NCI-H69 (cell line): ENCODE measurements at places on chromosomes 7 and 10.
A peak's percentile ranks its signal among the peaks of the same experiment; 100 is the strongest.

- peak; percentile 47 for DNase-seq
Observed at GRCh38 chr7:25831831-25832411, 320.1 kb upstream of the NFE2L3 start.

DNA sequence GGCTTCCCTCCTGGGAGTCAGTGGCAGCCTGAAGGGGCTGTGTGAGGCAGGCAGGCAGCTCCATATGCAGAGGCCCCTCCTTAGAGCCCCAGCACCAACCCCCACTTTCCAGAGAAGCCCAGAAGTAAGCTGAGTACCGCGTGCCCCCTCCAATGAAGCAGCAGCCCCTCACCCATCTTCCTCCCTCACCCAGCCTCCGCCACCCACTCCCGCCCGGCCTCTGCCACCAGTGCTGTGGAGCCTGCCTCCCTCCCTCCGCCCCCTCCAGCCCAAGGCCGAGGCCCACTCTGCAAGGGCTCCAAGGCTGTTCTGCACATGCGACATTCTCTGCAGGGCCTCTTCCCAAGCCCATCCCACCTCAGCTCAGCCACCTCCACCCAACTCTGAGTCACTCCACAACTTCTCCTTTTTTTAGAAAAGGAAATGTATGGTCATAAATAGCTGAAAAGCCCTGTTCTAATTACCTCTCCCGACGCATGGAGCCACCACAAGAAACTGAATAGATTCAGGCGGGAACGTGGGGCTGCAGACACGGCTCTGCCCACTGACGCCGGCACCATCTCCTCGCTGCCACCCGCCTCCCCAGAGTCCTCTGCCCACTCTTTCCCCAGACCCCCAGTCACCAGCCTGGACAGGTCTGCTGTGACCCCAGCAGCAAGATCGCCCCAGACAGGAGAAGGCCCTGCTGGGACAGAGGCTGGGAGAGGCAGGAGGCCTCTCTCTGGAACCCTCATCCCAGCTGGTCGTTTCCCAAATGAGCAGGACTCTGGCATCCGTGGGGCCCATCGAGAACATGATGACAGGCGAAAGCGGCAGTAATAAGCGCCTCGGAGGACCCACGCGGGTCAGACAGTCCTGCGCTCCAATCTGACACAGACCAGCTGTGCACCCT lies 213.9 kb downstream of the MAD1L1 start:
- DNase-seq: no peak

- DNase-seq: no peak
Observed at GRCh38 chr10:28619455-28619854, 57.9 kb upstream of the BAMBI start.

- DNase-seq: peak; percentile 62
Observed at GRCh38 chr7:133912916-133913697, 214.0 kb upstream of the LRGUK start.

- peak; percentile 32 for DNase-seq
Observed at GRCh38 chr10:17453373-17454091, 863 bp downstream of the ST8SIA6 start.

DNA sequence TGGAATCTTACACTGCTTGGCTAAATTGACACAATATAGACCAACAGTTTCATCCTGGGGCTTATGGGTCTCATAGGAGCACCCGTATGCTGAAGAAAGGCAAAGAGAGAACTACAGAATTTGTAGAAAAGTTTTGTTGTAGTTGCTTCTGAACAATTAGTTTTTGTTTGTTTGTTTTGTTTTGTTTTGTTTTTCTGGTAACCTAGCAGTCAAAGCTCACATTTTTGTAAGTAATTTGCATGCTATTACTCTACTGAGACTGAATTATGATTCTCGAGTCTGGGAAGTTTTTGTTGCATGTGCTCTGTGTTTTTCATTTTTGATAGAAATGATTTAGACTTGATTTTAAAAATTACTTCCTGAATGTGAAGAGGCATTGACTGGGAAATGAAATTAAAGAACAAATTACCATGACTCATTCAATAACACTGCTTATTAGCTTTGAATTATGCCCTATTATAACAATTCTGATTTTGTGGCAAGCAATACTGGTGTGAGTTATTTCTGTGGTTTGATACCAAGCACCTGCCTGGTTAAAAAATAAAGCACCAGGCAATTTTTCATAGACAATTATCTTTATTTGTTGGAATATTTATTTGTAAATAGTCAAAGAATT lies 438 bp downstream of the LSMEM1 start:
- no peak for DNase-seq

DNA sequence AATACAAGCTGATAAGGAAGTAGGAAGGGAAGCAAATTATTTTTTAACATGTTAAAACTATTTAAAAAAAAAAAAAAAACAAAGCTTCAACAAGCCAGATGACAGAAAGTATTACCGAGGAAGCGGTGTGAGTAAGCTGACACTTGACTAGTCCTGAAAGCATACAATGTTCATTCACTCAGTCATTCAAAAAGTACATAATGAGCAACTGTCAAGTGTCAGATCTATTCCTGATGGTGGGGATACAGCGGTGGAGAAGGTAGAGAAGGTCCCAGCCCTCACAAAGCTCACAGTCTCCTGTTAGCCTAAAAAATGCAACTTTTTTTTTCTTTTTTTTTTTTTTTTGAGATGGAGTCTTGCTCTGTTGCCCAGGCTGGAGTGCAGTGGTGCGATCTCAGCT lies 40.0 kb downstream of the RAPGEF5 start:
- DNase-seq: no peak

- no peak for DNase-seq
Observed at GRCh38 chr10:132395704-132396493, 1.1 kb upstream of the PWWP2B start.

DNA sequence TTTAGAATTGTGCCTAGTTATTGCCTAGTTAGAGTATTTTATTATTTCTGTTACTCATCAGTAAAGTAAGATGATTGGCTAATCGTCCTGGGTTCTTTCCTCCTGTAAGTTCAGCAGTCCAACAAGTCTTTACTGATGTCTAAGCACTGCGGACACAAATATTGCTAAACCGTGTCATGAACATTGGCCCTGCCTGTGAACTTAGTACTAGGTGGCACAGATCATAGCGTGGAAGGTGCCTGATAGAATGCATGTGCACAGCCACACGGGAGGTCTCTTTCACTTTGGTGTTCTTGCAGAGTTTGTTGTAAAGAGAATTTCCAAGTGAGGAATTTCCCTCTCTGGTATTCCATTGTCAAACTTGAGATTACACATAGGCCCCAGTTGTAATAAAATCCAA lies 38.0 kb downstream of the RBM33 start:
- DNase-seq: no peak

DNA sequence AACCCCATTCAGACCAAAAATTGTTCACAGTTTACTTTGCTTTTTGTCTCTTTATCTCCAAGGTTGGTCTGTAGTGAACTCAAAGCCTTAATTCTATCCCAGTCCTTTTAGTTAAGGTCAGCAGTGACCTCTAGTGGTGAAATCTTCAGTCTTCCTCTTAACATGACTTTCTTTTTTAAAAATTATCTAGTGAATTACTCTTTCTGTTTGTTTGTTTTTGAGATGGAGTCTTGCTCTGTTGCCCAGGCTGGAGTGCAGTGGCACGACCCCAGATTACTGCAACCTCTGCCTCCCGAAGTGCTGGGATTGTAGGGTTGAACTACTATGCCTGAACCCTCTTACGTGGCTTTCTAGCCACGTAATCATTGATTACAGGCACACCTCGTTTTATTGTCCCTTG lies 25.0 kb downstream of the ZNF487 start:
- DNase-seq: peak; percentile 77

- no peak for DNase-seq
Observed at GRCh38 chr7:151312831-151313809, 28.5 kb upstream of the NUB1 start.

GRCh38 chr10:103535595-103535994 lies 42.1 kb downstream of the NEURL1 start:
- no peak for DNase-seq

- DNase-seq: no peak
Observed at GRCh38 chr7:55152516-55152915, 133.7 kb downstream of the EGFR start.

DNA sequence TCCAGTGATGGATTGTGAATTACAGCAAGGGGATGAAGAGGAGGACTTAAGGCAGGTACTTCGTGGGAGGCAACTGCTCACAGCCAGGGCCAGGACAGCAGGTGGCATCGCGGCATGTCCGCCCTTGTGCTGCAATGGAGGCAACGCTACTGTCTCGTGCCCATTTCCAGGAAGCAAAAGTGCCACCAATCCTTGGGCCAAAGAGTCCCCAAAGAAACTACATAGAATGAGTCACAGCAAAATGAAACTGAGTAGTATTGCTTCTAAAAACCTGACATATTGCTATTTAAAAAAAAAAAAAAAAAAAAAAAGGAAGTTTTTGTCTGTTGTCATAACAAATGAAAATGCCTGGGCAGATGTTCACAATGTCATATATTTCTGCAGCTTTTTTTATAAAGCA lies 46.6 kb downstream of the RSU1 start:
- DNase-seq: peak; percentile 1

GRCh38 chr10:4296161-4296560 lies 511.2 kb upstream of the KLF6 start:
- DNase-seq: no peak
